ENCODE measurements at places on chromosomes 11 and 22.

DNA sequence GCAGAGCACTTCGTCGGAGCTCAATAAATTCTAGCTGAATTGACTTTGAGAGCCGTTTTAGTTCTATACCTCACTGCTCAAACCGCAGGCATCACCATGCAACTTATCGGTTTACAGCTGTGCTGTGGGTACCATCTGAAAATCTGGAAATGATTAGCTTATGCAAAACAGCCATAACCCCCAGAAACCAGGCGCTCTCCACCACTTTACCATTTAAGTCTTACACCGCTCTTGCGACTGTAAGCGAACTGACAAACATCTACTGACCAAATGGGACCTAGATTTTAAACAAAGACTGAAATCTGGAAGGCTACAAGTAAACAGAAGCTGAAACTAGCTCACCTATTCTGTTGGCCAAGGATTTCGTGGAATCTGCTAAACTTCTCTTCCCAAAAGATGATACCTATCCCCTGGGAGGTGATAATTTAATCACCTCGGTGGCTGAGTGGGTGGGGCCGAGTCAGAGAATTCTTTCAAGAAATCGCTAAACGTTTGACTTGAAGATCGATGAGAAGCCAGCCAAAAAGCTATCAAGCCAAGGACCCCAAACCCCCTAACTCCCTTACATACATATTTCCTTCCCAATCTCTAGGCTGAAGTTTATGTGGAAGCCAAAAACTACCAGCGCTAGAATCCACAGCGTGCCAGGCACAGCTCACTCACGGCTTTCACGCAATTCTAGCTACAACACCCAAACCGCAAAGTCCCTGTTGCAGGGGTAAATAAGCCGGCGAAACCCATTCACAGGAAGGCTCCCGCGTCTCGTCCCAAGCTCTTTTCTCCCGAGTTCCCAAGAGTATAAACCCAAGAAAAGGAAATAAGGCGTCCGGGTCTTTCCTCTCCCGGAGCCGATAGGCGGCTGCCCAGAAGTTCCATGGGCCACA lies 644 bp downstream of the SPTY2D1 start:
- DNase-seq = no peak

DNA sequence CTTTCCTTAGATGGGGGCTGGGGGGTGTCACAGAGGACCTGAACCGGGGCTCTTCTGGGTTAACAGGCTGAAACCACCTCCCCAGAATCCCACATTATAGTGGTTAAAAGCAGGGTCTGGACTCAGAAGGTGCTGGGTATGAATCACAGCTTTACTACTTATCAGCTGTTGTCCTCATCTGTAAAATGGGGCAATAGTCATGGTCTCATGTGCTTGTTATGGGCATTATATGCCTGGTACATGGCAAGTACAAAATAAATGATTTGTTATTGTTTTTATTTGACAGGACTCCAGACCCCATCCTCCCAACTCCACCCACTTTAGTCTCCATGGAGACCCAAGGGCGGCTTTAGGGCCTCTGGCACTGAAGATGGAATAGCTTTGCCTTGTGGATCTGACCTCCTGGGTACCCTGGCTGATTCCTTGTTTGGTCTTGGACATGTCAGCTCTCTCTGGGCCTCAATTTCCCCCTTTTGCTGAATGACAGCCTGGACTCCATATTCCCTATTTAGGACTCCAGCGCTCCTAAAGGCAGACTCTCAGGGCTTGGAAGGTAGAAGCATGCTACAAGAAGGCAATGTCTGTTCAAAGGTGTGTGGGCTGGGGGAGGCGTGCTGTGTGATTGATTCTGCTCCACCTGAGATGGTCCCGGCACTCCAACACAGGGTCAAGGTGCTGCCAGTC lies 812 bp upstream of the SMTN start:
- DNase-seq = no peak

DNA sequence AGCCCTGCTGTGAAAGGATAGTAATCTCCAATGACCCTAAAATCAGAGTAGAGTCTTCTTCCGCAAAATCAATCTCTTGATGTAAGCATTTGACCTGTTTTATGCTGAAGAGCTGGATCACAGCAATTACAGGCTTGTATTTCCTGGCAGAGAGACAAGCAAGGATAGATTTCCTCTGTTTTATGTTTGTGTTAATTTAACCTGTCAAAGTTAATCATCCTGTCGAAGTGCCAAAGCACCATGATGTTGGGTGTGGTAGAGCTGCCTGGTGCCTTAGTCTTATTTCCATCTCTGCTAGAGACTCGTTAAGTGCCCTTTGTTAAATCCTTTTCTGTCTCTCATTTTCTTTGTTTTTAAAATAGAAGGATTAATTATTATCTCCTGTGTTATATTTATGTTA lies 248.1 kb downstream of the CNTN5 start:
- no peak for DNase-seq

GRCh38 chr11:47589977-47590861 lies 3.7 kb downstream of the FAM180B start:
- DNase-seq = no peak

DNA sequence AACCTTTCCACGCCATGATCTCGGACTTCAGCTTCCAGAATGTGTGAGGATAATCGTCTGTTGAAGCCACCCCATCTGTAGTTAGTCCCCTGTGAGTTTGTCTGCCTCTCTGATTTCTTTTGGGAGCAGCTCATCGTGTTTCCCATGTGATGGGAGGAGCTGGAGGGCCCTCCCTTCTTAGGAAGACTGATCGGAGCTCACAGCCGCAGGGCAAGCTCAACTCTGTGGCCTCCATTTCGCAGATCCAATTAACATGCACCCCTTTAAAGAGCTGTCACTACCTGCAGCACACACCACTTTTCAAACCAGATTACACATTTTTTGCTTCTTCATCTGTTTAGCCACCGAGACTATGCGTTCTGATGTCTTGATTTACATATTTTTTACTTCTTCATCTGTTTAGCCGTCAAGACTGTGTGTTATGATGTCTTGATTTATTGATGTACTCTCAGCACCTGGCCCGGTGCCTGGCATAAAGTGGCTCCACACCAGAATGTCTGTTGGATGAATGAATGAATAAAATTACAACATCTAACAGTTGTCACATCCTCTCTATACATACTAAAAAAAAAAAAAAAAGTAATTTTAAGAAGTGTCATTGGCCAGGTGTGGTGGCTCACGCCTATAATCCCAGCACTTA lies 14.9 kb upstream of the PPFIA1 start:
- DNase-seq = peak; percentile 57

- DNase-seq = no peak
Measured at GRCh38 chr11:34953955-34954354, 37.5 kb downstream of the PDHX start.

GRCh38 chr22:49524362-49524761 lies 303.3 kb downstream of the BRD1 start:
- DNase-seq = no peak

DNA sequence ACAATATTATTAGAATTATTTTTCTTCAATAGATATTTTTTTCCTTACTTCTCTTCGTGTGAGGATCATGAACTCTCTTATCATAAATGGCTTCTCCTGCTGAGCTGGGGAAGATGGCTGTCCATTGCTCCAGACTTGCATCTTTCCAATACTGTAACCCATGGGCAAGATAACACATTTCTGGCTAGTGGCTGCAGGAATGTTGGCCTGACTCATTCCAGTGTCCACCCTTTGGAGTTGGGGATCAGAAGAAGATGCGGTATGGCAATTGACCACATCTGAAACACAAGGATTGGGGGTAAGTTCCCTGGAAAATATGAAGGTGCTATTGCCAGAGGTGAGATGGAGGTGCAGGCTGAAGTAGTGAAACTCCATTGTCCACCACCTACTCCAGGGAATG lies 92.8 kb downstream of the FAR1 start:
- DNase-seq = no peak

DNA sequence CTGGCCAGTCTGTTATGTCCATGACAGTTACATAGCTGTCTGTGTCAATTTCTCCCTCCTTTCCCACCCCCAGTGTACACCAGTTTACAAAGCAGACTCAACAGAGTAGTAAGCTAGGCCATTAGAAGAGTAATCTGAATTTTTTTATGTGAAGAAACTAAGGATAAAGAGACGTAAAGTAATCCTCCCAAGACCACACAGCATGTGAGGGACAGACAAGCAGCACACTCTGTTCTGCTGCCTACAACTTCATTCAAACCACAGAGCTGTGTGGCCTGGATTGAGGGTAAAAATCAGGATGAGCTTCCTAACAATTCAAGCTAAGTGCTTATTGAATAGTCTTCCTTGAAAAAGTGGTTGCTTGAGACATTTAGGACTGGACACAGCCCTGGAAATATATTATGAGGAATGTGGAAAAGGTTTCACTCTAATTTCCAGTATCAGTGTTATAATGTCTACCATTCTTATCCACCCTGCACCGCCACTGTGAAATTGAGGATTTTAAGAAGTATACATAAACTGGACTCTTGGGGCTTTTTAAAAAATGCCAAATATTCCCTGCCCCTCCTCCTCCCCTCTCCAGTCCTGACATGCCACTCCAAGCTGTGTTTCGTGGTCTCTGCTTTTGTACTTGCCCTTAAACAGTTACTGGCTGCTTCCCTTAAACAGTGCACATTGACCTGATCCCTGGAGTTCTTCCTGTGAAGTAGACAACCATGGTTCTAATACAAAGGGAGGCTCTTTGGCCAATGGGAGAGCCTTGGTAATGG lies 40.9 kb downstream of the EXT2 start:
- no peak for DNase-seq

- peak; percentile 78 for DNase-seq
Measured at GRCh38 chr11:78961247-78961646, 386.6 kb upstream of the NARS2 start.

DNA sequence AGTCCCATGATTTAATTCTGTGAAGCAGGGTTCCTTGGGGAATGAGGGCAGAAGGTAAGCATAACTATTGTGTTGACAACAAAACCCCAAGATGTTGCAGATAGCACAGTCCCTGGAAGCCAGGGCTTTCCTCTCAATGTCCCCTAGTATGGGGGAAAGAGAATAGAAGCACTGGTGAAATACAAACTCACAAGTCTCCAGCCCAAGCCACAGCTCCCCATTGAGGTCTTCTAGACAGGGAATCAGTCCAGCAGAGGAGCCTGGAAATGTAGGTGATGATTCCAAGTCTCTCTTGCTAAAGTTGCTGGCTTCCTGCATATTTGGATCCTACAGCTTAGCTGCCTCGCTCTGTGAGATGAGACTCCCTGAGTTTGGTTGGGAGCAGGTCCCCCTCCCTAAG lies 31.7 kb upstream of the DRD2 start:
- DNase-seq = no peak

DNA sequence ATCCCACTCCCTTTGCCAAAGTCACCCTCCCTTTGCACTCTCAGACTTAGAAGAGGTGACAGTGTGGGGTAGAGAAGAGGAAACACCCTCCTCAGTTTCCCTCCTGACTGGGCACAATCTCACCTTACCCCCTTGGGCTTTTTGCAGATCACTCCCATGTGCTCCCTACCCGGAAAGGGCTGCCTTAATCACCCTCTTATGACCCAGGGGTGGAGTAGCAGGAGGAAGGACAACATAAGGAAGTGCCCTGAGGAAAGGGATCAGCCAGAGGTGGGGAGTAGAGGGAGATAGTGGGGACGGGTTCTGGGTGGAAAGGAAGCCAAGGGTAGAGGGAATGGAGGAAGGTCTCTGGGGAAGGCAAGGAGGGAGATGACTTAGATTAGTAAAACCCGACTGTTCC lies 52.0 kb downstream of the NRXN2 start:
- no peak for DNase-seq

Measured in WERI-Rb-1 (cell line).